ENCODE measurements at places on chromosomes 6 and 20. TPM values are rescaled to one million over a fixed set of nuclear protein-coding genes. Genes with fewer than 3 reads are reported as not detected.

Gene CDH4
- total RNA-seq, result 0.39 TPM

Gene STX11
- 5.7 TPM for total RNA-seq

Gene BTNL2
- not detected for total RNA-seq

Gene CLIC1
- total RNA-seq, result 91.0 TPM

Gene CCN2
- total RNA-seq, result not detected

Gene GNMT
- 1.1 TPM for total RNA-seq

Gene OLIG3
- total RNA-seq, result not detected

Gene DPPA5
- total RNA-seq, result not detected

Gene KIFC1
- total RNA-seq, result 0.61 TPM

Gene SPATA25
- total RNA-seq, result 2.8 TPM

Gene SLC35F1
- not detected for total RNA-seq

Gene POM121L2
- not detected for total RNA-seq

Gene RHAG
- total RNA-seq, result not detected

Gene COL9A3
- total RNA-seq, result not detected

Gene ABHD16B
- total RNA-seq, result not detected

Gene HLA-DQA2
- total RNA-seq, result not detected

Gene SCRT2
- total RNA-seq, result not detected

Gene FNDC1
- total RNA-seq, result not detected

Gene ADRM1
- 59.4 TPM for total RNA-seq

Gene VAPB
- total RNA-seq, result 40.1 TPM

Gene TGM3
- total RNA-seq, result not detected

Gene PPP1R14C
- total RNA-seq, result not detected

Gene COL19A1
- not detected for total RNA-seq

Gene BPIFB2
- not detected for total RNA-seq

Gene HECA
- 154 TPM for total RNA-seq

Gene PKIB
- 0.67 TPM for total RNA-seq

Gene PLCB1
- 9.6 TPM for total RNA-seq

All from CD4-positive, alpha-beta memory T cell (primary cell).